ENCODE measurements at places on chromosomes 16 and 17. TPM values are rescaled to one million over a fixed set of nuclear protein-coding genes. Genes with fewer than 3 reads are reported as not detected.

The TRIM16 gene
- 35.1 TPM for polyA plus RNA-seq

The HP gene
- 0.83 TPM for polyA plus RNA-seq

The METTL16 gene
- polyA plus RNA-seq, result 40.4 TPM

The FLII gene
- 158 TPM for polyA plus RNA-seq

DNA sequence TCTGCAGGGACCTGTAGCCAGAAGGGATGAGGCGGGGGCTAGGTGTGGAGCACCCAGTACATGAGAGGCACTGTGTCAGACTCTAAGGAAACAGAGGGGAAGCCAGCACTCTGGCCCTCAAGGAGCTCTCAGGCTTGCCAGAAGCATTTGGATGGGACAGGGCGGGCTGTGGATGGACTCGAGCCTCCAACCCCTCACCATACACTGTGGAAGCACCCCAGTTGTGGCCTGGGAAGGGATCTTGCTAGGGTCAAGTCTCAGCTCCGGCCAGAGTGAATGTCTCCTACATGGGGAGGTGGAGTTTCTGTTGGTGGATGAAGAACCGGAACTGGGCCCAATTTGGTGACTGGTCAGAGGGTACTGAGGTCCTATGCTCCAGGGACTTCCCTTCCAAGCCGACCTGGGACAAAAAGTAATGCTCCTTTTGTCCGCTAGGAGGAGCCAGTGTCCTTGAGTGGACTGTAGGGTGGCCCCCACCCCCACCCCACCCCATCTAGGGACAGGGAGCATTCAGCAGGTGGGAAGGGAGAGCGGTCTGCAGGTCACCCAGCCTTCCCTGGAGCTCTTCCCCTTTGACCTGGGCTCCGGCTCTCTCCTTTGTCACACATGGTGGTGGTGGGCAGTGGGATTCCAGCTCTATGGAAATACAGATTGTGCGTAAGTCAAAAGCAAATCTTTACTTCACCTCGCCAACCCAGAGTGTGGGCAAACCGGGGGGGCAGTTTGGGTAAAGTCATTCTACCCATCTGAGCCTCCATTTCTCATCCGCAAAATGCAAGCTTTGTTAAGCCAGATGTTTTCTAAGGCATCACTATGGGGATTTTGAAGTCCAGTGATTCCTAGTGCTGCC, 20.4 kb upstream of the PHB1 start:
- no peak for DNase-seq

DNA sequence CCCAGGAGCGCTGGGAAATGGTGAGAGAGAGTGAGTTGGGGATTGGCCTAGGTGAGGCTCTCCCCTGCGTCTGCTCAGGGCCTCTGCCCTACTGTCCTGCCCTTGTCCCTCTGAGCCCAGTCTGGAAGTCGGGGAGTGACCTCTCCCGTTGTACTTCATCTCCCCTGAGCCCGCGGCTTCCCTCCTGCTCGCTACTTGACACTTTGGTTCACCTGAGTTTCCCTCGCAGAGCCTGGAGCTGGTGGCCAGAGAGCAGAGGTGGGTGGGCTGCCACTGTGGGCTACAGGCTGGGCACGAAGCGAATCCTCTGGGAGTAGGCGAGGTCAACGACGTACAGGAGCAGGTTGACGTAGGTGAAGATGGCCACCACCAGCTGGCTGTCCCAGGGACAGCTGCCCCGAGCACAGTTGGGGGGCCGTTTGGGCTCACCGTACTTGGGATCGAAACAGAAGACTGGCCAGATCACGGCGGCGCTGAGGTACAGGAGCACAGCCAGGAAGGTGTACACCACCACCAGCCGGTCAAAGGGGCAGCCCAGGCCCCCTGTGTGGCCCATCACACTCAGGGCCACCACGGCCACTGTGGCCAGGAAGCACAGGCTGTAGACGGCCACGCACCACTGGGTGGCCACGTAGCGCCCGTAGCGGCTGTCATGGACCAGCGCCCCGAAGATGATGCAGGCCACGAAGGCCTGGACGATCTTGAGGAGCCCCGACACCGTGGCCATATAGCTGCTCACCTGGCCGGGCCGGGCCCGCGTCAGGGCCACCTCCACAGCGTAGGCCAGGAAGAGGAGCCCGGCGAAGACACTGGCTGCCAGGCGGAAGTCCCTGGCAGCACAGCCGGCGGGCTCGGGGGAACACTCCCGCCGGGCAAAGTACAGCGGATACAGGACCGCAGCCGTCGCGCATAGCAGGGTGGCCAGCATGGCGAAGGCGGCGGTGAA, 3.7 kb upstream of the PYCR1 start:
- no peak for DNase-seq

DNA sequence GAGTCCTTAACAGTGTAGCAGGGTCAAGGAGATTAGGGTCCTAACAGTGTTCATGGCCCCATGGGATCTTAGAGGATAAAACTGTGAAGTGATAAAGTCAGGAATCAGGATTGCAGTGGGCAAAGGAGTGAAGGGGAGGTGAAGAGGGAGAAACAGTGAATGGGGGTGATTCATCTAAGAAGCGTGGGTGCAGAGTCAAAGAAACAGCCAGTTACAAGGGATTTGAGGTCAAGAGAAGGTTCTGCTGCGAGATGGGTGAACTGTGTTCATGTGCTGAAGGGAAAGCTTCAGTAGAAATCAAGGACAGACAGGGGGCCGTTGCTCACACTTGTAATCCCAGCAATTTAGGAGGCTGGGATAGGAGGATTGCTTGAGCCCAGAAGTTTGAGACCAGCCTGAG, 5.9 kb downstream of the GTF3C1 start:
- no peak for DNase-seq

GRCh38 chr16:88394426-88394825, 11.7 kb downstream of the ZNF469 start:
- no peak for DNase-seq

DNA sequence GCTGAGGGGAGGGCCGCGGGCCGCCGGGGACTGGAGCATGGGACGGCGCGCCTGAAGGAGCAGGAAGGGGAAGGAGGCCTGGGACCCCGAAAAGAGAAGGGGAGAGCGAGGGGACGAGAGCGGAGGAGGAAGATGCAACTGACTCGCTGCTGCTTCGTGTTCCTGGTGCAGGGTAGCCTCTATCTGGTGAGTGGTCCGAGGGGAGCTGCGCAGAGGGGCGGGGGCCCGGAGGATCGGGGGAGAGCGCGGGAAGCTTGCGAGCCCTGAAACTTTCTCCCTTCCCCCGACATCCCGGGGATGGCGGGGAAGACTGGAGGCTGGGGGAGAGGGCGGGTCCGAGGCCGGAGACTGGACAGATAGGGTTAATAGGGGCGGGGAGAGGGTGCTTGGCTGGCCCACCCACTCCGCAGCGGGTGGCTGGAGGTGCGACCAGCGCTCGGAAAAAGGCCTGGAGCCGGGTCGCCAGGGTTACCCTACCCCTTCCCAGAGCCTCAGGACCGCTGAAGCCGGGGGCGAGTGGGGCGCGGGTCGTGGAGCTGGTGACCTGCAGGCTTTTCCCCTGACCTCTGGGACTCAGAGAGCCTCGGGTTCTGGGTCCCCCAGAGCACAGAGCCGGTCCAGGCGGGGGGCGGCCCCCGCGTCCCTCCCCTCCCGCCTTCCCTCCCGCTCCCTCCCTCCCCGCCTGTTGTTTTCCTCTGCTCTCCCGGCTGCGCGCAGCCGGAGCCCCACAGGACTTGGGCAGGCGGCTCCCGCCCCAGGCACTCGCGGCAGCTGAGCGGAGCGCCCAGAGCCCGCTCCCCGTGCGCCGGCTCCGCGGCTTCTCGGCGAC, 631 bp downstream of the NXPH3 start:
- no peak for DNase-seq

GRCh38 chr16:46911038-46911437, 26.9 kb downstream of the GPT2 start:
- no peak for DNase-seq

DNA sequence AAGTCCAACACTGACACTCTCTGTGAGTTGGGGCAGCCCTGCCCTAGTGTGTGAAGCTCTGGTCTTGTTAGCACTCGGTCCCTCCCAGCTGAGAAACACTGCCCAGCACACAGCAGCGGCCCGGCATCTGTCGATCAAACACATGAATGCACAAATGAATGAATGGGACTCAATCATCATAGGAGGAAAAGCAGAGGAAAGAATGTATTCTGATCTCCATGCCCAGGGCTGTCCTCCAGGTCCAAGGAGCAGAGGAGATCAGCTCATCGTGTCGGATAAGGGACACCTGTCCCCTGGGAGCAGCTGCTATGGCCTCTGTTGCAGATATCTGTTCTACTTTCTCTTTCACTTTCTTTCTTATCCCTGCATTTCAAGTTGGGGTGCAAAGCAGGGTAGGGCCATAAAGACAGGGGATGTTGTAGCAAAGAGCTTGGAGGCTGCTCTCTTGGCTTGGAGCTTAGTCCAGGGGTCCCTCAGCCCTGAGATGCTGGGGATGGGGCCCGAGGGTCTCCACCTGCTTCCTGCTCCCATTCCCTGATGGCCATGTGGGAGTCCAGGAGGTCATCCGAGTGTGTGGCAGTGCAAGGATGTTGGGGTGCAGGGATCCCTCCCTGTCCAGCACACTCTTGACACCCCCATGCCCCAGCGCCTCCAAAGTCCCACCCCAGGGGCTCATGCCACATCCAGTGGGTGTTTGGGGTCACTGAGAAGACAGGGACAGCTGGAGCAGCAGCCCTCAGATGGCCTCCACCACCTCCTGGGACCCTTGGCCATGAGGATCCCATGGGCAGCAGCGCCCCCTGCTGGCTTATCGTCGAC, 88.2 kb downstream of the IRF8 start:
- no peak for DNase-seq

Measured in left lung (tissue), 14 donors.